ENCODE measurements at places on chromosomes 12 and 14.

GRCh38 chr14:89730687-89731086, 223.8 kb downstream of the EFCAB11 start:
- DNase-seq, result peak; percentile 88

GRCh38 chr12:124477107-124477915, 90.1 kb downstream of the NCOR2 start:
- peak; percentile 83 for DNase-seq

- DNase-seq, result no peak
Observed at GRCh38 chr12:66653796-66654195, 25.1 kb downstream of the GRIP1 start.

DNA sequence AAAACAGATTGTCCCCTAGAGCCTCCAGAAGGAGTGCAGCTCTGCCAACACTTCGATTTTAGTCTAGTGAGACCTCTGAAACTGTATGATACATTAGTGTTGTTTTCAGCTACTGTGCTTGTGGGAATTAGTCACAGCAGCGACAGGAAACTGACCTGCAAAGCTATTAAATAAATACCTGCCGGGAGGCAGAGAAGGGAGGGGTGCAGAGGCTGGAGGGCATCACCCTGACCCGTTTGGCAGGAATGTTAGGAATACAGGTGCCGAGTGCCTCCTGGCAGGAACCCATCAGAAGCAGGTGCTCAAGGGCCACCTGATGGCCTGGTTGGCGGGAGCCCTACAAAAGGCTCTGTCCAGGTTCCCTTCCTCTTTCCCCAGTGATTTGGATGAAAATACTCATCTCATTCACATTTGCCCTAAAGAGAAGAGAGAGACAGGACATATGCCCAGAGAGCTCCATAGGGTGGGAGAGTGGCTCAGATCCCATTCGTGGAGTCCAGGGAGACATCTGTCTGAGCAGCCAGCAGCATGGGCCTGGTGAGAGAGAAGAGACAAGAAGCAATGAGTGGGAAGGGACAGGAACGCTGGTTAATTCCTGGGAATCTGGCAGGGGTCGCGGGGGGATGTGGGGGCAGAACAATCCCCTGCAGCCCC, 44.6 kb downstream of the C14orf132 start:
- DNase-seq, result no peak

DNA sequence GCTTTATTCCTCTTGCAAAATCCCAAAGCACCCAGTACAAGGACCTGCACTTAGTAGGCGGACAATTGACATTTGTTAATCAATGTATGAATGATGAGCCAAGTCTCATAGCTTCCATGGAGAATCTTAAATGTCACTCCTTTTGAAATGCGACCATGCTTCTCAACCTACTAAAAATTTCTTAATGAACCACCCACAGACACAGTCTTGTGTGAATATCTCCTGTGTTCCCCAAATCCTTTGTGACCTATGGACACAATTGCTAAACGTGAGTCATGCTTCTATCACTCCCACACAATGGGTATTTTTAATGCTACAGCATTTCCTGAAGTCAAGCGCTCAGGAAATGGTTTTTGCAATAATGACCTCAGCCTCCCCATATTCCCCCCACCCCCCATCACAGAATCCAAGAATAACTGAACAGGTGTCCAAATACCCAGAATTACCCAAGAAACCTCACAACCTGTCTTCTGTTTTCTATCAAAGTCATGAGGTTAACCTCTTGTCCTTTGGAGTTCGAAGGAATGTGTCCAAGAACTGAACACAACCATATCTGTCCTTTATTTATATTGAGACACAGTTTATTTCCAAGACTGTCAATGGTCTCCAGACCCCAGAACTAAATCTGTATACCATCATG, 163.6 kb upstream of the PLEKHG7 start:
- peak; percentile 95 for DNase-seq

- no peak for DNase-seq
Observed at GRCh38 chr12:110869803-110870202, 23.0 kb downstream of the CCDC63 start.

DNA sequence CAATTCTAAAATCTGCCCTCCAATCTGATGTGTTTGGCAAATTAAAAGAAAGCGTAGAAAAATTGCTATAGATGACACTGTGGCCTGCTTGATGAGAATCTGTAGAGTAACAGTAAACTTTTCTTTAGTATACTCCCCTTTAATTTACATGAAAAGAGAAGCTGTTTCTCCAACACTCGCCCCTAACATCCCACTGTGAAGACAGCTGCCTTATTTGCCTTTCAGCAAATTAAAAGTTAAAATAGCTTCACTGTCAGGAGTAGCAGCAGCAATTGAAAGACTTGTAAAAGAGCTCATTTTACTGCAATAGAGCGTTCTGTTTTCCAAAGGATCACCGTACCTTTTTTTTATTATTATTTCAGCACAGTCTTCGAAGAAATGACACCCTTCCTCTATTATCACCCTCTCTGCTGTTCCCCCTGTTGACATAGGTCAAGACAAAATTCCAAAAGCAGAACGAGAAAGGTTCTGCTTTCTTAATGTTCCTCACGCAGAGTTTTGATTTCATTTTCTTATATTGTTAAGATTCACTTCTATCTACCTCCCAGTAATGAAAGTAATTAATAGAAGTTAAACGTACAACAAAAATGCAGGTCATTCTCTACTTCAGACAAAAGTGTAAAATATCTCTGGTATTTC, 153.5 kb upstream of the USP15 start:
- peak; percentile 64 for DNase-seq

DNA sequence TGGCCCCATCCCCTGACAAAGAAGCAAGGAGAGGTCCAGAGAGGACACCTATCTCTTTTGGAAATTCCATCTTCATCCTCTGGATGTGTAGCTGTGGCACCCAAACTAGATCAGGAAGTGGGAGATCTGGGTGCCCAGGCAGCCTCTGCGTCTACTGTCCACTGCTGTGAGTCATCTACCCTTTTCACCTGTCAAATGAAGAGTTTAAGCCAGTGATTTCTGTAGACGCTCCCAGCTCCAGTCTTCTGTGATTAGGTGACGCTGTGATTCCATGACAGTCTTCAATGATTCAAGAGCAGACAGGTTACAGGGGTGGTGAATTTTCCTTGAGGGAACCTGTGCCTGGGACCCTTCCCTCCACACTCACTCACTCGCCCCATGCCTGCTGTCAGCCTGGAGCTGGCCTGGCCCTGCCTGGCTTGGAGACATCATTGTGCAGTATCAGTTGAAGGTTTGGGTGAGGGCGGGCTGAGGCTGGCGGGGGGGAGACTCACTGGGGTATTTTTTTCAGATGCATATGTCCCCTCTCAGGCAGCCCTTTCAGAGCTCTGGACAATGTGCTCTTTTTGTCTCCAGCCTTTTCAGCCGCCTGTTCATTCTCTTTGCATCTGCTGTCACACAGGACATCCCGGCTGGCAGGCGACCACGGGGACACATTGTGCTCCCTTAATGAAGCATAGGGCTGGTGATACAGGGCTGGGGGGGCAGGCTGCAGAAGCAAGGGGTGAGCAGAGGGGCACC, 56.8 kb upstream of the PARP11 start:
- DNase-seq, result no peak

DNA sequence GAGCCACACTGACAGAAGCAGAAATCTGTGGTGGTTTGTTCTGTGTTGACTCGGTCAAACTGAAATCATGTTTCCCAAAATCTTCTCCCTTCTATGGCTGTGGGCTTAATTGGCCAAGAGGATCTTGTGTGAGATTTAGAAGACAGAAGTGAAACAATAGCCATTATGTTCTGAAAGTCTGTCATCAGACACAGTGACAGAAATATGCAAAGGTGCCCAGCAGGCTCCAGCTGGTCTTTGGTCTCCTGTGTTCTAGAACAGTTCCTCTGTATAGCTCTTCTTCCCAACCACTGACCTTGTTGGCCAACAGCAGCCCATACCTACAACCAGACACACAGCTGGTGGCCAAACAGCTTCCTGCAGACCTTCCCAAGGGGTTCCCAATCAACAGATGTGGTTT, 25.0 kb upstream of the COCH start:
- DNase-seq, result peak; percentile 68

GRCh38 chr14:72824051-72824450, 69.8 kb downstream of the DPF3 start:
- DNase-seq, result no peak

GRCh38 chr12:80293759-80294158, 150.3 kb upstream of the PTPRQ start:
- DNase-seq, result no peak

DNA sequence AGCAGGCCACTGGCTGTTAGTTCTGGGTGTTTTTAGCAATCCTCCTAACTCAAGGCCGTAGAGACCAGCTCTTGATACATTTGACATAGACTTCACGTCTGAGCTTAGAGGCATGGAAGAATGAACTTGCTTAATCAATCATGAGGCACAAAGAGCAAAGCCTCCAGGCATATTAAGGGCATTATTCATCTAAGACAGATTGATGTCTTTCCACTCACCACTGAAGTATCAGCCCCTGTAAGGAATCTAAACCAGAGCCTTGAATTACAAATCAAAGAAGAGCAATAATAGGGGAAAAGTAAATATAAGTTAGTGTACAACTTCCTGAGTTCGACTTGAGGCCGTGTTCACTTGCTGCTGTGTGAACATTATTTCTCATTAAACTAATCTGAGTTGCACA, 1470.7 kb downstream of the AACS start:
- no peak for DNase-seq

DNA sequence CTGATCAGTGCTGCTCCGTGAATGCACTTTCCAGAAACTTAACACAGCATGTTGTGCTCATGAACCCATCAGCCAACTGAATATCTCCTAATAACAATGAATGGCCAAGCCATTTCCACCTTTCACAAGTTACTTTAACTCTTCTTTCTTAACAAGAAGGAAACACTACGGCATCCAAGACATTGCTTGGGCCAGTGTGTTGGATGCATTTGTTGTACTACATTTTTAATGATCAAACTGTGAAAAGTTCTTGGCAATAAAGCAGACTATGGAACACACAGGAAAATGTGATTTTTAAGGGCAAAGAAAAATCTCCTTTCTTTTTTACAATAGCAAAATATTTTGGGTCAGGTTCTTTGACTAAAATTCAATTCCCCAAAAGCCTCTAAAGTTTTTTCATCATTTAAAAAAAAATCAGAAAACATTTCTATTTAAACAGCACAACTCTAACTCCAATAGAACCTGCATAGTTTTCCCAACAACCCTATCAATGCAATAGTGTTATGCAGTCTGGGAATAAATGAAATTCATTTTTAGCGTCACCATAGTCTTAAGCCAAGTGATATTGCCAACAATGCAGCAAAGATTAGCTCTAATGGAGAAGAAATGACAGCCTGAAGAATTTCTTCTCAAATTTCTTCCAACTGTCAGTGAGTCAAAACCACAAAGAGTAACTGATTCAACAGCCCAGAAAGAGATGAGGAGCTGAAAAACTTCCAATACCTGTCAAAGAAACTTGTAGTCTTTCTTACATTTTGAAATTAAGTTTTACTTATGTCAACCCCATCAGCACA, 50.7 kb upstream of the PTPRR start:
- no peak for DNase-seq

DNA sequence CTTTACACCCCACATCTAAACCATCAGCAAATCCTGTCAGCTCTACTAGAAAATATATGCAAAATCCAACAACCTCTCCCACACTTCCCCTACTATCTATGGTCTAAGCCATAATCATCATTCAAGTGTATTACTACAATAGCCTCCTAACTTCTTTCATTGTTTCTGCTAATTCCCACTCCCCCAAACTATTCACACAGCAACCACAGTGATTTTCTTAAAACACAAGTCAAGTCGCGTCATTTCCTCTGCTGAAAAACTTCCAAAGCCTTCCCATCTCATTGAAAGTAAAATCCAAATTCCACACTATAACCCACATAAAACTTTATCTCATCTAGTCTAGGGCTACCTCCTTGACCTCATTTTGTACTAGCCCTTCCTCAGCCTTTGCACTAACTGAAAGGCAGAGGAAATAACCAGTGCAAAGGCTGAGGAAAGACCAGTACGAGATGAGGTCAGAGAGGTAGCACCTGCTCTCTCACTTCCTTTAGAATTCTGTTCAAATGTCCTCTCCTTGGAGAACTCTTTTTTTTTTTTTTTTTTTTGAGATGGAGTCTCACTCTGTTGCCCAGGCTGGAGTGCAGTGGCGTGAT, 65.5 kb upstream of the MDM1 start:
- DNase-seq, result no peak

- DNase-seq, result no peak
Observed at GRCh38 chr14:29166507-29166906, 399.9 kb downstream of the FOXG1 start.

GRCh38 chr14:35897616-35898111, 71.5 kb downstream of the BRMS1L start:
- DNase-seq, result no peak

DNA sequence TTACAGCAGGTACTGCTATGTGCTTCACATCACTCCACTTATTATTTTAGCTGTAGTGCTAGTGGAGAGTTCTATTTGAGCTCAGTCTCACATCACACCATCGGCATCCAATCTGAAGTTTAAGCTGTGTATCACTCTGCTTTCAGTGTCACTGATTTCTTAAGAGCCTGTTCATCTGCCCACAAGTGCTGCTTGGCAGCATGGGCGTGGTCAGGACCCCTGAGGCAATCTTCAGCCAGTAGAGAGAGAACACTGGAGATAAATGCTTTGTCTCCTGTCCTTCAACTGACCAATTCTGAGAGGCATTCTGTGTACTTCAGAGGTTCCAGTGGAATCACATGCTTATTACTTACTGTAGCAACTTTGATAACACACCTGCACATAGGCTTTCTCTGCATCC, 728.8 kb downstream of the RPS29 start:
- DNase-seq, result no peak

DNA sequence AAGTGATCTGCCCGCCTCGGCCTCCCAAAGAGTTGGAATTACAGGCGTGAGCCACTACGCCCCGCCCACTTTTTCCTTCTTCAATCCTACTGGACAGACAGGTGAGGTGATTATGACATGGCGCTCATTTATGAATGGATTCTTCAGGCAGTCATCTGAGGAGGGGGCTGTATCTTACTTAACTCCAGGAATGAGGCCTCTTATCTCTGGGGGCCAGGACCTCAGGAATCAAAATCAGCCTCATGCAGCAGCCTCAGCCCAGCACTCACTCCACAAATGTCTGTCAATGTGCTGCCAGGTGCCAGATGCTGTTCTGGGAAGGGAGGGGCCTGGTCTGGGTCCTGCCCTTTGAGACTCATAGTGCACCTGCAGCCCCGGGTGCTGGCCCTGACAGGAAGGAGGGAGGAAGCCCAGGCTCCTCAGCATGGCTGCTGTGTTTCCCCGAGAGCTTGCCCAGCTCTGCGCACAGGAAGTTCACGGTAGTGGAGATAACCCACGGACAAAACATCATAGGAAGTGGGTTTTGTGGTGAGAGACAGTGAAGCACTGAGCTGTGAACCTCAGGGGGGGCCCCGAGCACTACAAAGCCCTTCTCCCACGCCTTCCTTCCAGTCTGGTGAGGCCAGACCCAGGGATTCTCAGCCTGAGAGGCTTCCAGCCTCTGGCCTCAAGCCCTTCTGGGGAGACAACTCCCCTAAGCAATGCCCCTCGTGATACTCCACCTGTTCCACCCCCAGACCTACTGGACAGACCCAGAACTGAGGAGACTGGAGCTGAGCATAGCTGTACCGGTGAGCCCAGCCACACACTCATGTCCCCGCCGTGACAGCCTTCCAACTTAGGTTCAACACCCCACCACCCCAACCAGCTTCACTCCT, 22.3 kb downstream of the GALNT6 start:
- peak; percentile 85 for DNase-seq

GRCh38 chr14:68767248-68767645, 25.6 kb downstream of the ZFP36L1 start:
- no peak for DNase-seq

- DNase-seq, result no peak
Observed at GRCh38 chr14:74077401-74077800, 6.9 kb downstream of the ALDH6A1 start.
